ENCODE measurements at places on chromosomes 7 and 10. TPM values are rescaled to one million over a fixed set of nuclear protein-coding genes. Genes with fewer than 3 reads are reported as not detected.

GIMAP8 gene
- not detected for total RNA-seq

RGR gene
- not detected for total RNA-seq

SKIDA1 gene
- 0.40 TPM for total RNA-seq

GPR26 gene
- total RNA-seq, result not detected

CALN1 gene
- total RNA-seq, result not detected

CCDC172 gene
- total RNA-seq, result not detected

LYZL2 gene
- total RNA-seq, result not detected
